NCI-H1092 treated with DMSO at 0.1 percent for 48 hours (cell line): ENCODE measurements at places on chromosomes 16 and 17.

DNA sequence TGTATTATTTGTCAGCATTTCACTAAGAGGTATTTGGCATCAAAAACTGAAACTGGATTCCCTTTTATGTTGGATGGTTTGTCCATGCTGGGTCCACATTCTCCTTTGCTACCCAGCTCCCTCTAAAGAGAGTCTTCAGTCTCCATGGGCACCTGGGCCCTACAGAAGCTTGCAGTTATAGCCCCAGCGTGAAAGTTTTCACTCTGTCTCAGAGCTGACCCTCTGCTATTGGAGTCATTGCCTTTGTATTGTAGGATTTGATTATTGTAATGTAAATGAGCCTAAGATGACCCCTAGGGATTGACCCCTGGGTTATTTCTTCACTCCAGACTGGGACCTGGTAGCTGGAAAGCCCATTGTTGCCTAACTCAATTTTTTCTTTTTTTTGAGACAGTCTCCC is 1026.5 kb upstream of the EEF2KMT start:
- no peak for DNase-seq

GRCh38 chr16:62692685-62693084 is 656.4 kb upstream of the CDH8 start:
- no peak for DNase-seq

DNA sequence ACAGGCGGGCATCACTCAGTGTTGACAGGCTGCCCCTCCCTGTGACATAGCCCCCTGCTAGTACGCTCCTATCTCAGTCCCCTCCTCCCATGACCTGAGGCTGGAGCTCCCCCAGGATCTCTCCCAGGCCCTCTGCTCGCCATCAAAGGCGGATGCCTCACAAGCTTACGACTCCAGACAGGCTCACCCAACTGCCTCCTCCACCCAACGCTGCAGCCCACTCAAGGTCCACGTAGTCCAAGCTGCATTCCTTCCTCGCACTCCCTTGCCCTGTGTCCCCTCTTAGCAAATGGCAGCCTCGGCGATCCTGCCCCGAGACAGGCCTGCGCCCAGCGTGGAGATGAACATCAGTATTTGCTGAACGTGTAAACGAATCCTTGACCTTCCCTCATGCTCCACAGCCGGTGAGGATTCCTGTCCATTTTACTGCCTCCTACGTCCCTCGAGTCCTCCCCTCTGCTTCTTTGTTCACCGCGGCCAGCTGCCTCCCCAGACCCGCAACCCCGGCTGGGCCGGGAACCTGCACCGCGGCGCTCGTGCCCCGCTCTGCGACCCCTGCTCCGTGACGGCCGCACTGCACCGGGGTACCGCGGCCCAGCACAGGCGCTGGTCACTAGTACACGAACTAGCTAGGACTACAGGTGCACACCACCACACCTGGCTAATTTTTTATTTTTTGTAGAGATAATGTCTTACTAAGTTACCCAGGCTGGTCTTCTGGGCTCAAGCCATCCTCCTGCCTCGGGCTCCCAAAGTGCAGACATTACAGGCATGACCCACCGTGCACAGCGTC is 838 bp upstream of the TMEM97 start:
- DNase-seq, result peak; percentile 56

DNA sequence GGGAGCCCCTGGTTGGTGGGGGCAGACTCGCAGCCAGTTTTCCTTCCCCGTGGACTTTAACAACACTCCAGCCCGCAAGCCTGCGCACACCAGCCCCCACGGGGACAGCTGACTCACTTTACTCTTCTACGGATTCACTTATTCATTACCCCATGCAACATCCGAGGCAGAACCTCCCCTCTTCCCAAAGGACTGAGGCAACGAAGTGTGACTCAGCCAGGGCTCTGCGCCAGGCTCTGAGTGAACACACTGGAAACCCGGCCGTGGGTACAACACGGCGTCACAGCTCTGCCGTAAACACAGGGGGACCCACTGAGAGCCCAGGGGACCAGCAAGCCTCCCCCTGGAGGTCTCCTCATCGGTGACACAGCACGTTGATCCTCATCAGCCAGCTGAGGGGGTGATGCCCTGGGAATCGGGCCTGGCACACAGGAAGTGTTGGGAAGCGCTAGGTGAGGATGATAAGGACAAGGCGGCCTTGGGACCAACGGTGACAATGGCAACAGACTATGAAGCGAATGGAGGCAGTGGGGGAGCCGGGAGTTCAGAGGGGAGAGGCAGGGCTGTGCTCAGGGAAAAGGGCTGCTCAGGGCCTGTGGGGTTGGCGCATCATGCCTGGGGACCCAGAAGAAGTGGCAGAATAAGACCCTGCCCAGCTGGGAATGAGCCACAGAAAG is 14.6 kb downstream of the COTL1 start:
- peak; percentile 29 for DNase-seq

GRCh38 chr16:86075839-86076440 is 177.0 kb downstream of the IRF8 start:
- DNase-seq, result no peak

DNA sequence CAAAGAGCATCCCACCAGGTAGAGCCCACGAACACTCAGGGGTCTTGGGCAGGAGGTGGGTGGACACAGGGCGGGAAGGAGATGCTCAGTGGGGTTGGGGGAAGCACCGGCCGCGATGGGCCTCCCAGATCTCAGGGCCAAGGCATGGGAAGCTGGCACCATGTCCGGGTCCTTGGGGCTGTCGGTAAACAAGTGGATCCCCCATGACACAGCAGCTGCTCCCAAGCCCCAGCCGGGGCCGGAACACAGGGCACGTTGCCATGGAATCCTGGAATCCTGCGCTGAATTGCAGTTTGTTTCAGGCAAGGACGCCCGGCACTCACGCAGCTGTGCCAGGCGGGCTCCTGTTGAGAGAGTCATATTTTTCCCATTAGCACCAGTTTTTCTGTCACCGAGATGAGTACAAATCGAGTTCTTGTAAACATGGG is 23.0 kb upstream of the CHMP6 start:
- DNase-seq, result peak; percentile 77

DNA sequence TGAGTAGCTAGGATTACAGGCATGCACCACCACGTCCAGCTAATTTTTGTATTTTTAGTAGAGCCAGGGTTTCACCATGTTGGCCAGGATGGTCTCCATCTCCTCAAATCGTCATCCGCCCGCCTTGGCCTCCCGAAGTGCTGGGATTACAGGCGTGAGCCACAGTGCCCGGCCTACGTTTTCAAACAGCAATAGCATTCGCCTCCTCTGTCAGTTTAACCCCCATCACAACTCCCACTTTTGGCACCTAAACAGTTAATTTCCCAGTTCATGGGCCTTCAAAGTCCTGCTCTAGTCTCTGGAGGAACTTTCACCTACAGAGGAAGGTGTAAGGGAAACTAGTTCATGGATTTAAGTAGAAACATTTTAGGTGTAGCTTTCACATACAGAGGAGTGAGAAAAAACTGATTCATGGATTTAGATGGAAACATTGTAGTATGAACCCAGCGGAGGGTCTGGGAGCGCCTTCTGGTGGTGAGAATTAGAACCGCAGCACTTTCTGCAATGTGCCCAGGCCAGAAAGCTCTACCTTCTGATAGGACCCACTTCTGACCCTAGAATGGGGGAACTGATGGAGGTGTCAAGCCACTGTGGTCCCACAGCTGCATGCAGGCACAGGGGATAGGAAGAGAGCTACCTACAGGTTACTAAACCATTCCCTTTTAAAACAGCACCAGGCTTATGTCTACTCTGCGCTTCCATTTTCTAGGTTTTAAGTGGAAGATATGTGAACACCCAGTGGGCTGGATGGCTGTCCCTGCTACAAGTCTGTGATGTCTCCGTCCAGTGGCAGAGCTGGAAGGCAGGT is 12.0 kb upstream of the MEOX1 start:
- peak; percentile 60 for DNase-seq

- peak; percentile 27 for DNase-seq
Observed at GRCh38 chr16:80084614-80085013, 456.2 kb upstream of the DYNLRB2 start.

GRCh38 chr16:11437069-11437468 is 91.8 kb downstream of the RMI2 start:
- DNase-seq, result no peak

DNA sequence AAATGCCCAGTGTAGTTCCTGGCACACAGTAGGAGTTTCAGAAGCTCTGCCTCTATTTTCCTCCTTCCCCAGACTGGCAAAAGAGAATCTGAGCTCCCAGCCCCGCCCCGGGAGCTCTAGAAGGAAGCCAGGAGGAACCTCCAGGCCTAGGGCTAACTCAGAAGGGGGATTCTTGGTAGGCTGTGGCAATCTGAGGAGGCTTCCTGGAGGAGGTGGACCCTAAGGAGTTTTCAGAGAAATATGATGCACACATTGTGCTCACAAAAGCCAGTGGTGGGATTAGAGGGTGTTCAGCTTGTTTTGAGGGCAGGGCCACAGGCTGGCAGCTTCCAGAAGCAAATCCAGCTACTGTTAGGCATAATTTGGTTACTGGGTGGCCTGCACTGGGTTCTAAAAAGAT is 10.0 kb downstream of the ADGRG1 start:
- DNase-seq, result no peak

DNA sequence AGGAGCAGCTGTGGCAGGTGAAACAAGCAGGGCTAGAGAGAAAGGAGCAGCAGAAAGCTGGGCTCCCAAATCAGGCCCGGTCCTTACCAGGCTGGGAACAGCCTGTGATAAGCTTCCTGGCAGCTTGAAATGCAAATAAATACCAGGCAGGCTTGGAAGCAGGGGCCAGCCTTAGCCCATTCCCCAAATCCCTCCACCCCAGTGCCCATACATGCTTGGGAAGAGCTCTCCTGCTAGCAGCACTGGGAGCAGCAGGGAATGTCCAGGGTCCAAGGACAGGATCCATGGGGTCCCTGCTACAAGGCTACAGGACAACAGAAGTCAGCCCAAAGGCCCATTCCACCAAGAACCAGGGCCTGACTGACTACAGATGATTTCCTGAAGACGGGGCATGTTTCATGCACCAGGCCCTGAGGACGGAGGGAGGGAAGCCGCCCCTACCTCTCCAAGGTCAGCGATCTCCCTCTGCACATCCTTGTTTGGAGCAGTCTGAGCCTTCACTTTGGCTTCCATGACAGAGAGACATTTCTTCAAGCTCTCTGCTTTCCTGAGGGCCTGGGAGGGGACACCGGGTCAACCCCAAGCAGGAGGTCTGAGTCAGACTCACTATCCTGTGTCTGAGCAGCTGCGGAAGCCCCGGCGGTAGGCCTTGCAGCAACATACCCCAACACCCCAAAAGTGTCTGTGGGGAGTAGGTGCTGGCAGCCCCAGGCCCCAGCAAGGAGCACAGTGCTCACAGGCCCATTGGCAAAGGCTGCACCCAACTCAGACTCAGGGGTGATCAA is 2.6 kb upstream of the EXOSC6 start:
- no peak for DNase-seq

DNA sequence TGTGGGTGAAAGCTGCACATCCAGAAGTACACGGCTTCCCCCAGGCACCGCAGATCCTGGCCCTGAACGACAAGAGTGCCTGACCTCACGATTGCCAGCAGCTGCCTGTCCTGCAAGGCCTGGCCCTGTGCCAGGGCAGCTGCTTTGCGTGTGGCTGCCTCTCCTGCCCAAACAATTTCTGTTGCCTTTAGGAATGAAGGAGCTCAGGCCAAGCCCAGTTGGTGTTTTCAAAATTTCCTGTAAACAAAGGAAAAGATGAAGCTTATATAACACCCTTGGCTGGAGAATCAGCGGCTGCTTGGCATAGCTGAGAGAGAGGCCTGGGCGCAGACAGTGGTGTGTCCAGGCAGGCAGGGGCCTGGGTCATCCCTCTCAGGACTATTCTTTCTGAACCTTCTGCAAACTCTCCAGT is 11.7 kb upstream of the SLC47A2 start:
- DNase-seq, result peak; percentile 46

DNA sequence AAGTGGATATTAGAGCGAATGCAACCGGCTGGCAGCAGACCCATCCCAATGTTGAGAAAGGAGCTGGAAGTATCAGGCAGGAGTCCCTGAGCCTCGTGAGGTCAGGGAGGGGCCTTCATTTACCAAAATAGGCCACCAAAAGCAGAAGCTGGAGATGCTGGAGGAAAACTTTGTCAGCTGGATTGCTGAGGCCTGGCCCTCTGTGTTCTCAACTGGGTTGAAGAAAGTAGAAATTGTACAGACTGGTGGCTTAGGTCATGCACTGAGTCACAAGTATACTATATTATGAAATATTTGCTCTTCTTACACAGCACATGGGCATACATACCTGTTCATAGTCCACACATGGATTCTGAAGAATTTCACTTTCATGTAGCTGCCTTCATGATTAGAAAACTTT is 23.2 kb upstream of the TEKT3 start:
- no peak for DNase-seq

GRCh38 chr16:74743668-74744299 is 30.8 kb downstream of the FA2H start:
- DNase-seq, result no peak

DNA sequence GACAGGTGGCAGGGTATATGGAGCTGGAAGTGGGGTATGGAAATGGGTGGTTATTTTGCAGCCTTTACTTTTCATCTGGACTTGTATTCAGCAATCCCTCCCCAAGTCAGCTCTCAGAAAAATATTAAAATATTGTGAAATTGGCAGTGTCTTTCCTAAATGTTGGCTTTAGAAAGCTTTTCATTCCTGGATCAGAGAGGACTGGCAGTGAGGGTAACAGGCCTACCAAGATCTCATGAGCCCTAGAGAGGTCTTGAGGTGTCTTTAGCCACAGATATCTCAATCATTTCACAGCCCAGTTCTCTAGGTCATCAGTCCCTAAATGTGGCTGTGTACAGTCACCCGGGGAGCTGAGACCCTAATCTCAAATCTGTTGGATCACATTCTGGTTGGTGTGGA is 22.5 kb downstream of the SLC7A6OS start:
- DNase-seq, result no peak

DNA sequence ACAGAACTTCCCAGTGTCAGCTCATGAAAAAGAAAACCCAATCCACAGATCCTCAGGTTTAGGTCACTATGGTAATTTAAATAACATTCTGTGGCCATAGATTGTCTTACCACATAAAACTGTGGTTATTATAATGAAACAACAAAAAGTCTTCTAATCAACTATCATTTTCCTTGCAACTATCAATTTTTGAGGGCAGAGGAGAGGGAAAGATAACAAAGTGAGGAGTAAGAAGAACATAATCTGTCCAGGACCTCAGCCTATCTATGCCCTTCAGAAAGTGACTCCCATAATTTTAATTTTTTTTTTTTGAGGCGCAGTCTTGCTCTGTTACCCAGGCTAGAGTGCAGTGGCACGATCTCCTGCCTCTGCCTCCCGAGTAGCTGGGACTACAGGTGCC is 4.0 kb upstream of the GGNBP2 start:
- DNase-seq, result no peak

DNA sequence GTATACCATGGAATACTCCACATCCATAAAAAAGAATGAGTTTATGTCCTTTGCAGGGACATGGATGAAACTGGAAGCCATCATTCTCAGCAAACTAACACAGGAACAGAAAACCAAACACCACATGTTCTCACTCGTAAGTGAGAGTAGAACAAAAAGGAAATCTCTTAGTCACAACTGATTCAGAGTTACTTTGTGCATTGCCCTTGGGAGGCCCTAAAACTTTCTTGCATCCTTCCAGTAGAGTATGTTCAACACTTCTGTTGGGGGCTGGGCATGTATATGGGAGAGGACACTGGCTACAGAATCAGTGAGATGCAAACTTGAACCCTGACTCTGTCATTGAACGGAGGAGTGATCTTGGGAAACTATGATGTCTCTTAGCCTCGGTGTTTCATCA is 147.4 kb upstream of the IRX5 start:
- no peak for DNase-seq
